HCT116 (cell line): ENCODE measurements at places on chromosomes 16 and 17. TPM values are rescaled to one million over a fixed set of nuclear protein-coding genes. Genes with fewer than 3 reads are reported as not detected.

Gene ADAD2
- not detected for total RNA-seq

Gene PYDC1
- total RNA-seq, result not detected

Gene TIMP2
- 64.8 TPM for total RNA-seq

Gene CCDC200
- not detected for total RNA-seq

Gene CLEC19A
- total RNA-seq, result not detected

Gene UTP4
- total RNA-seq, result 125 TPM

Gene HOXB7
- total RNA-seq, result 33.6 TPM

Gene SLC13A2
- not detected for total RNA-seq

Gene CD300H
- total RNA-seq, result not detected
